ENCODE measurements at places on chromosomes 5 and 9.

GRCh38 chr9:13139641-13140171 lies 139.8 kb downstream of the MPDZ start:
- ATAC-seq = peak; percentile 71

DNA sequence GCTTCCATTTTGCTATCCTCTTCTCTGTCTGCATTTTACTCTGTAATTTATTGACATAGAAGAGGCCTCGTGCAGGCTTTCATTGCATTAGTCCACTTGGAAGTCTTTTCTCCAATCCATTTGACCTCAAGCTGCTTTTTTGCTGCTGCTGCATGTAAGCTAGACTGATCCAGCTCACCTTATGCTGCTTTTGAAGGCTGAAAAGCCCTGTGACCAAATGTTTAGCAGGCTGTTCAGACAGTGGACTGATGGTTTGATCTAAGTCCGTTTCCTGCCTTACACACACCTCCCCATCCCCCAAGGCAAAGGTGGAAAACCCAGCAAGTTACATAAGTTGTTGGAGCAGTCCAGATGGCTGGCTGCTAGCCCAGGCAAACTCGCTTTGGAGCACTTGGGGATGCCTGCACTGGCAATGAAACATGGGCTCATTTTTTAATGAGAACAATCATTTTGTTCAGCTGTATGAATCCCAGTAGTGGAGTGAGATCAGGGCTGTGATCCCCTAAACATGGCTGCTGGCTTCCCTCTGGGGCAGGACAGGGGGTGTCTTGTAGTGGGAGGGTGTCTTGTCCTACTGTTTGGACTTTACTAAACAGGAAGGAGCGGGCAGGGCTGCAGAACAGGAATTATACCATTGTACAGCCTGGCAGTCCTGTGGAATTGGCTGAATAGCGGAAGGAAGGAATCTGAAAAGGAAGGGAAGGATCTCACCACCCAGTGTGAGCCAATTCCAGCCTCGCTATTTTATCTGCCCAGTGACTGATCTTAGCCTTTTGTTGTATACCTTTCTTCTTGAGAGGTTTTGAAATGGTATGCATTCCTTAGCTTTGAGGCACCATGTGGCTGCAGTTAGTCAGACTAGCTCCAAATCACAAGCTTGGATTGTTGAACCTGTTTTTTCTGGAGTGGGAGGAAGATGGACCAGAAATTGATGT lies 212.0 kb downstream of the ARHGAP26 start:
- no peak for ATAC-seq

GRCh38 chr9:1276474-1276873 lies 226.3 kb downstream of the DMRT2 start:
- no peak for ATAC-seq

DNA sequence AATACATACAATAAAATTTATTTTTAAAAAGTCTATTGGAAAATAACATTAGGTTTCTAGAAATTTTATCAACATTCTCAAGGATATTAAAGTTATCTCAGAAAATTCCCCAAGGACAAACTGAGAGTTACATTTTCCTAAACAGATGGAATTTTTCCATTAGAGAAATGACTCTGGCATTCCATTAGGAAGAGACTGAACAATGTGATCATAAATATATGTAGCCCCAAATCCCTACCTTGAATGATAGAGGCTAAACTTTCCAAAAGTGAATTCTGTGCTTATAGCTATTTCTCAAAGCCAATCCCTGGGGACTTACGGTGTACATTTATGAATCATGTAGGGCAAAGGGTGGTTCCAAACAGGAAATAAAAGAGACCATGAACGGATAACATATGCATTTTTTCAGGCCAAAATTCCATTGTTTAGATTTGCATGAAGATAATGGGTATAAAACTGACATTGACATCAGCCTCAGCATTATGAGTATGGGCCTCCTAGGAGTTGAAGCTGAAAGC lies 1181.0 kb upstream of the DMAC1 start:
- no peak for ATAC-seq

DNA sequence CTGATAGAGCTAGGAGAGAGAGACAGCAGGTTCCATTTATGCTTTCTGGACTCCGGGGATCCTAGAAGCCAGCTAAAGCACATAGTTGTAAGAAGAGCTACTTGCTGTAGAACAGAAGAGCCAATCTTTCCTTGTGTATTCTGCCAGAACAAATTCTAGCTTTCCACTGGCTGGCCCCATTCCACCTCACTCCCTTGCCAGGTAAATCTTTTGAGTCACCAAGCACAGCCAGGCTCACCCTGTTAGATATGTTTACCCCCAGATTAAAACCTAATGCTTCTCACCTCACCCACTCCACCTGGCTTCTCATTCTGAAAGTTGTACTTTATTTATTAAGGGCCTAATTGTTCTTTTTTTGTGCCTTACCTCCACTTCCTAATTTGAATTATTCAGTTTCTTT lies 48.9 kb upstream of the CHD1 start:
- no peak for ATAC-seq
